ENCODE measurements at places on chromosomes 12 and 14. TPM values are rescaled to one million over a fixed set of nuclear protein-coding genes. Genes with fewer than 3 reads are reported as not detected.
A peak's percentile ranks its signal among the peaks of the same experiment; 100 is the strongest.

GRCh38 chr12:79266343-79267144 lies 402.0 kb downstream of the SYT1 start:
- no peak for DNase-seq

KCNK13 gene
- total RNA-seq = 1.1 TPM

DNA sequence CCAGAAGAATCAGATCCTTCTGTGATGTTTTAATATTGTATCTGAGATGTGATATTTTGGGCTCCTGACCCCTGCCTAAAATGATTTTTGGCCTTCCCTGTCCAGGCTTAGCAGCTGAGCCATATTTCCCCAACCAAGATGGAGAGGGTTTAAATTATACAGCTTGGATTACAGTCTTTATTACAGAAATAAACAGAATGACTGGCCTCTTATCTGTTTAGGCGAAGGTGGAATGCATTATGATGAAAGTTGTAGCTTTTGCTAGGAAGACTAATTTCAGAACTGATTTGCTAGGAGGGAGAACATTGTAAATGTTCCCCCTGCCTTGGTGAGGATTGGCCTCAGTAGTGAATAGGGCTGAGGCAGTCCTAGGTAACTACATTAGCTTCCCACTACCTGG lies 23.3 kb downstream of the BMAL2 start:
- DNase-seq = no peak

- DNase-seq = no peak
These were observed 27.8 kb downstream of the CLIP1 start for GRCh38 chr12:122394626-122395194.

SPX gene
- total RNA-seq = 10.7 TPM

DNA sequence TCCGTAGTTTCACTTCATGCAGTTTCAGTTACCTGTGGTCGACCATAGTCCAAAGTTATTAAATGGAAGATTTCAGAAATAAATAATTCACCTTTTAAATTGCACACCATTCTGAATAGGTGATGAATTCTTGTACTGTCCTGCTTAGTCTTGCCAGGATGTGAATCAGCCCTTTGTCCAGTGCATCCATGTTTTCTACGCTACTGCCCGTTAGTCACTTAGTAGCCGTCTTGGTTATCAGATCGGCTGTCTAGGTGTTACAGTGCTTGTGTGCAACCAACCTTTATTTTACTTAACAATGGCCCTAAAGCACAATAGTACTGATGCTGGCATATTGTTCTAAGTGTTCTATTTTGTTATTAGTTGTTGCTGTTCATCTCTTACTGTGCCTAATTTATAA lies 146.7 kb downstream of the ACSS3 start:
- DNase-seq = no peak

DNA sequence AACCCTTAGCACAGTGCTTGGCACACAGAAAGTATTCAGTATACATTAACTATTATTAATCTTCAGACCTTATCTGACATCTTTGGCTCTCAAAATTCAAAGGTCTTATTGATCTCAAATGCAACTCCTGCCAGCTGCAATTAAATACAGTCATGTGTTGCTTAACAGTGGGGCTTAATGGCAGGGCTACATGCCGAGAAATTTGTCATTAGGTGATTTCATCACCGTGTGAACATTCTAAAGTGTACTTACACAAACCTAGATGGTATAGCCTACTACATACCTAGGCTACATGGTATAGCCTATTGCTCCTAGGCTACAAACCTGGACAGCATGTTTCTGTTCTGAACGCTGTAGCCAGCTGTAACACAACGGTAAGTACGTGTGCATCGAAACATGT lies 156.3 kb upstream of the TMCC3 start:
- no peak for DNase-seq

- DNase-seq = no peak
These were observed 96.9 kb upstream of the EVL start for GRCh38 chr14:99968191-99968920.

CLEC2A gene
- total RNA-seq = not detected

DNA sequence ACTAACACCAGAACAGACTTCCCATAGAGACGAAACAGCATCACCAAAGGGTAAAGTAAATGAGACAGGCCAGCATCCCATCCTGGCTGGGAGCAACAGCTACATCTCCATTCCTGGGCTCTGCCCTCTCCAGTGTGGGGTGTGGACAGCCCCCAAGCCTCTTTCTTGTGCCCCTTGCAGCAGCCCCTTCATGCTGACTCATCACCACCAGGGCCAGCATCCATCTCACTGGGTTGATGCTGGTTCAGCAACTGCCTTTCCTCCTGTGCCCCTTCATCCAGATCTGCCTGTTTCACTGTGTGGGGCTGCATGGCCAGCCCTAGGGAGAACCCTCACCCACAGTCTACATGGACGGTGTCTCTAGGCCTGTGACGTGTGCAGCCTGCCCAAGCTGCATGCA lies 569.1 kb upstream of the TBX3 start:
- DNase-seq = no peak

DNA sequence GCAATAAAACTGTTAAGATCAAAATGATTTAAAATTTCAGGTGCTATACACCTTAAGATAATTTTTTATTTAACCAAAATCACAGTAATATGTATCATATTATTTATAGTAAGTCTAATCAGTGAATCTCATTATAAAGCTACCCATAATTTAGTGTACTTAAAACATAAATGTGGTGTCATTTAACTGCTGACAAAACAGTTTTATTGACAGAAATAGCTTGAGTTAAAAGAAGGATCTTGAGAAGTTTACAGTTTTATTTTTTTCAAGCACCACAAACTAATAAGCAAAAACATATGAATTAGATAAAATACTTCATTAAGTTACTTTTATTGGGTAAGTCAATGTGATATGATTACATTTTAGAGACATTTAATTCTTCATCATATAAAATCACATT lies 400.4 kb downstream of the PRKD1 start:
- DNase-seq = no peak

DNA sequence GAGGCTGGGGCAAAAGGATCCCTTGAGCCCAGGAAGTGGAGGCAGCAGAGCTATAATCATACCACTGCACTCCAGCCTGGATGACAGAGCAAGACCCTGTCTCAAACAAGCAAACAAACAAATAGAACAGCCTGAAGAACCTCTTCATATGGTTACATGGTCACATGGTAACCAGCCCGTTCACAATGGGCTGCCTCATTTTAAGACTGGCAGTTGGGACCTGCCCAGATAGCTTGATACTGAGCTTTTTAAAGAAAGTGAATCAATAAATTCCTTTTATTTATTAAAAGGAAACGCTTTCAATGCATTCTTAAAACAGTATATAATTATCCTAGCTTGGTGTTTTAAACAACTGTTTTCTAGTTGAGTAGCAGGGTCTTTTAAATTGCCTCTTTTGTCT lies 10.5 kb downstream of the MLXIP start:
- DNase-seq = no peak

DNAH10 gene
- total RNA-seq = 0.47 TPM

DNA sequence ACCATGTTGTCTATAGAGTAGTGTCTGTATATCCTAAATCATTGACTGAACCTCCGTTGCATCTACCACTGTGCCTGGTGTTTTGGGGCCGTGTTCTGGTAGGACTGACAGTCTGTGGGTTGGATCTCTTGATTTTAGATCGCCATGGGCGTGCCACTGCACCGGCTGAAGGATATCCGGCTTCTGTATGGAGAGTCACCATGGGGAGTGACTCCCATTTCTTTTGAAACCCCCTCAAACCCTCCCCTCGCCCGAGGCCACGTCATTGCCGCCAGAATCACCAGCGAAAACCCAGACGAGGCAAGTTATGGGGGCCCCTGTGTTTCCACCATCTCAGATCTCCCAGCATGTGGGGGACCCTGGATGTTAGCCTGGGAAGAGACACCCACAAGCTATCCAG lies 69.1 kb downstream of the ACACB start:
- no peak for DNase-seq

BATF gene
- 12.9 TPM for total RNA-seq

DNA sequence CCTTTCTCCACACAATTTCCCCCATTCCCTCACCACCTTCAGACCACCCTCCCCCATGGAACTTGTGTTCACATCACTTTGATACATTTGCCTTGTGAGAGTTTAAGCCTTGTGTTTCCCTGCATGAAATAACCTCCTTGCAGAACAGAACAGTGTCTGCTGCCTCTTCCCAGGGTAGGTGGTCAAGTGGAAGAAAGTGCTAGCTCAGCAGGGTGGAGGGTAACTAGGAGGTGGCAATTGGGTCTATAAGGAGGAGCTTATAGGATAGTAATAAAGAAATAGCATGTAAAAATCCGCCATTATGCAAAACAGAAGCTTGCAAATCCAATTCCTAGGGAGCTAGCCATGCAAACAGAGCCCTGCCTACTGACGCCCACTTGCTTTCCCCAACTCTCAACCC lies 13.9 kb upstream of the KRT8 start:
- no peak for DNase-seq

DNA sequence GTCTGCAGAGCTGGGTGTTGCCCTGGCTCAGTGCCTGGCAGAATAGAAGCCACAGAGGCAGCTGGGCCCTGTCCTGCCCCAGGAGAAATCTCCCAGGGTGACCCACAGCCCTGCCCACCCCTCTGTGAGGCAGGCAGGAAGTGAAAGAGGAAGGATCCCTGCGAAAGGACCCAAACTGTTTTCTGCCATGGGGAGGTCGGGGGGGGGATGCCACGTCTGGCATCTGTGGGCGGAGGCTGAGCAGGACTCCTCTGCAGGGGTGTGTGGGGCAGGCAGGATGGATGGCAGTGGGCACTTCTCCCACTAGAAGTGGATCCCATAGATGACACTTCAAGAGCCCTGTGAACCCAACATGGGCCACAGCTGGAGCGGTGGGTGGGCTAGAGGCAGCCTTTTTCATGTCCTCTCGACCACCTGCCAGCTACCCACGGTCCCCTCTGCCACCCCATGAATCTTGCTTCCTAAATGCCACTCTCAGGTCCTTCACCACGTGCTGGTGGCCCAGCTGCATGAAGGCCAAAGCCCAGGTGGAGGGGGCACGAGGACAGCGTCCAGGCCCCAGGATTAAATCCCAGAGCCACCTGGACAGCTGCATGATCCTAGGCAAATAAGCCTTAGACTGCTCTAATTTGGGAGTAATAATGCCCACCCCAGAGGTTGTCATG lies 3.6 kb downstream of the PAPLN start:
- no peak for DNase-seq

DNA sequence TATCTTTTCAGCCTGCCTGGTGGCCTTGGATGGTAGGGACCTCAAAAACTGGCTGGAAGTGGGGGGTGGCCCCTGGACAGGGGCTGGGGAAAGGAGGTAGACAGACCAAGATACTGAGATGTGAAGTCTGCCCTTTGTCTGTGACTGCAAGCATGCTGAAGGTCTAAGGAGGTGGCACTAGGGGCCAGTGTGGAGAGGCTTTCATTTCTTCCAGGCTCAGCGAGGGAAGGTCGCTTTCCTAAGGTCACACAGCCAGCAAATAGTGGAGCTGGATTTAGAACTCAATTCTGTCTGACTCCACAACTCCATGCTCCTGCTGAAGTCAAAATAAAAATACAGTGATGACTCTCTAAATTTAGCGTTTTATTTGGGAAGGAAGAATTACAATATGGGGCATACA lies 11.3 kb upstream of the PLBD2 start:
- DNase-seq = no peak

- no peak for DNase-seq
These were observed 128.1 kb downstream of the PRKD1 start for GRCh38 chr14:29799464-29800095.

DNA sequence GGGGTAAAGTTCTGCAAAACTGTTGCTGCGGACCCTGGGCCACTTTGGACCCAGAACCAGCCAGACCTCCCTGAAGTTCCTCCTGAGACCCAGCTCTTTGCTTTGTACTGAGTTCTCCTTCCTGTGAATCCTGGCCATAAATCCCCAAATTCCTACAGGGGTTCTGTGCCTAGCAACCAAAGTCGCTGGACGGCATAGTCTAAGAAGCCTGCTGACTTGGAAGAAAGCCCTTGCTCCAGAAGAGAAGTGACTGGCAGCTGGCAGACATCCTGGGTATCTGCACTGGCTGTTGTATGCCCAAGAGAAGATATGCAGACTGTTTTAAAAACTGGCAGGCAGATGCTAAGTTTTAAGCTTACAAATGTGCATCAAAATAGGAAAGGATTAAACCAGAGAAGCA lies 99.9 kb upstream of the SLC24A4 start:
- no peak for DNase-seq

DNA sequence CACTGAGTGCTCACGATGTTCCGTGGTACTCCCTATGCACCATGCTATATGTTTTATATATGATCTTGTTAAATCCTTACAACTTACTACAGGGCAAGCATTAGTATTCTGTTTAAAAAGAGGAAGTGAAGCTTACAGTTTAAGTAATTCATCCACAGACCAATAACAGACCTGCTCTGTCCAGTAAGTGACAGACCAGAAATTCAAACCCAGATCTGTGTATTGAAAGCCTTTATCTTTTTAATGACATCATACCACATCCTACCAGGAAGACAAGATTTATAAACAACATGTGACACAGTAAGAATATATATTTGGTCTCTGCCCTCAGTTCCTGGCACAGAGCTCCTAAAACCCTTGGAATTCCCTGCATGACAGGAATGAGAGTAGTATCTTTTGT lies 206.5 kb downstream of the STXBP6 start:
- no peak for DNase-seq

TBPL2 gene
- not detected for total RNA-seq

NEUROD4 gene
- 0.09 TPM for total RNA-seq

C14orf39 gene
- total RNA-seq = 0.24 TPM

GRCh38 chr12:110858848-110859247 lies 12.1 kb downstream of the CCDC63 start:
- no peak for DNase-seq

- DNase-seq = no peak
These were observed 132.8 kb upstream of the FSCB start for GRCh38 chr14:44639781-44640385.

- peak; percentile 42 for DNase-seq
These were observed 22.8 kb upstream of the GARIN2 start for GRCh38 chr14:67166450-67166853.

UNC79 gene
- 0.05 TPM for total RNA-seq

SERPINA5 gene
- 0.24 TPM for total RNA-seq

OR4E2 gene
- 0.09 TPM for total RNA-seq

IFNG-AS1 gene
- 1.3 TPM for total RNA-seq

C12orf54 gene
- total RNA-seq = 0.19 TPM
